ENCODE measurements at places on chromosomes 16 and 17.
A peak's percentile ranks its signal among the peaks of the same experiment; 100 is the strongest.

- no peak for DNase-seq
Observed at GRCh38 chr17:55134486-55135157, 130.1 kb upstream of the HLF start.

GRCh38 chr17:4086041-4086483 lies 56.8 kb downstream of the ZZEF1 start:
- no peak for DNase-seq

GRCh38 chr17:38619937-38620550 lies 14.3 kb upstream of the SRCIN1 start:
- peak; percentile 24 for DNase-seq

GRCh38 chr17:57514614-57515013 lies 230.5 kb downstream of the CCDC182 start:
- no peak for DNase-seq

- DNase-seq = no peak
Observed at GRCh38 chr16:56298116-56298515, 106.8 kb downstream of the GNAO1 start.

DNA sequence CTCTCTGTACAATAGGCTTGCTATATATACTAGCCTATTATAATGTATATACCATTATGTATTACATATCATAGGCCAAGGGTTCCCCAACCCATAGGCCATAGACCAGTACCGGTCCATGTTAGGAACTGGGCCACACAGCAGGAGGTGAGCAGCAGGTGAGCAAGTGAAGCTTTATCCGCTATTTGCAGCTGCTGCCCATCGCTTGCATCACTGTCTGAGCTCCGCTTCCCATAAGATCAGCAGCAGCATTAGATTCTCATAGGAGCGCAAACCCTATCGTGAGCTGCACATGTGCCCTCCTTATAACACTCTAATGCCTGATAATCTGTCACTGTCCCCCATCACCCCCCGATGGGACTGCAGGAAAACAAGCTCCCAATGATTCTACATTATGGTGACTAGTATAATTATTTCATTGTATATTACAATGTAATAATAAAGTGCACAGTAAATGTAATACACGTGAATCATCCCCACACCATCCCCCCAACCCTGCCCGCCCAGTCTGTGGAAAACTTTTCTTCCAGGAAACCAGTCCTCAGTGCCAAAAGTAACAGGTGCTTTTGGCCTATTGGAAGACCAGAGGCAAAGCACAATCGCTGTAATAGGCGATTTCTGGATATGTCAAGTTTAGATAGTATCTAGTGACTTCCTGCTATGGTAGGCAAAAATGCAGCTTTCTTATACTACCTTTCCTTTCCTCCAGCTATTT lies 84.1 kb downstream of the MYH11 start:
- DNase-seq = no peak

- DNase-seq = no peak
Observed at GRCh38 chr16:84155771-84156170, 10.7 kb downstream of the DNAAF1 start.

DNA sequence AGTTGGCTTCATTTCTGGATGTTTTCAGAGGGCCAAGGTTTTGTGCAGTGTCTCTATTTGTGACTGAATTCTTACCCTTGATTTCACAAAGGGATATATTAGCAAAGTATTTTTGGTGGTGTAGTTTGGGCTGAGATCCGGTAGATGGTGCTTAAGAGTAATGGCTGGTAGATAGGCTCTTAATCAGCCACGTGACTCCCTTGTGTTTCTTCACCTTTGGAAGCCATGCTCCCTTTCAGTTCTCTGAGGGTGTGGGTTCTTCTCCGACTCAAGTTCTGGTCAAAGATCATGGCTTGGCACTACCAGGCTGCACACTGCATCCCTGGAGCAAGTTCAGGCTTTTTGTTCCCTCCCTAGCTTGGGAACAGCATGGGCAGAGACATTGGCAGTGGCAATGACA lies 887.3 kb downstream of the CDH8 start:
- DNase-seq = no peak

- DNase-seq = no peak
Observed at GRCh38 chr17:72608436-72608835, 484.1 kb downstream of the SLC39A11 start.

- no peak for DNase-seq
Observed at GRCh38 chr17:19287651-19288050, 50.5 kb downstream of the EPN2 start.

GRCh38 chr16:51487880-51488279 lies 336.8 kb upstream of the SALL1 start:
- DNase-seq = no peak

DNA sequence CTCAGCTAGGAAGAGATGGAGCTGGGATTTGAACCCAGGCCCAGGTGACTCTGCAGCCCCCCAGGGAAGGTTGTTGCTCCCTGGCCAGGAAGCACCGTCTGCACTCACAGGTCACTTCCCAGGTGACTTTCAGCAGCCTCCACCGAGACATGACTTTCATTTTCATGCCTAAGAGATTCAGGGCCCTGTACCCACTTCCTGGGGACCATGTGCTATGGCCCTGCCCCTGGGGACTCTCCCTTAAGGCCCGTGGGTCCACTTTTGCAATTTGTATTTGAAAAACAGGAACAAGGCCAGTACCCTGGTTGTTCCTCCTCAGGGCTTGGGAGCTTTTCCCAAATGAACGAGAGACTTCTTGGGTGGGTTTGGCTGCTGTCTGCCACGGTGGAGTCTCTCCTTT lies 191.0 kb downstream of the IRF8 start:
- DNase-seq = no peak

DNA sequence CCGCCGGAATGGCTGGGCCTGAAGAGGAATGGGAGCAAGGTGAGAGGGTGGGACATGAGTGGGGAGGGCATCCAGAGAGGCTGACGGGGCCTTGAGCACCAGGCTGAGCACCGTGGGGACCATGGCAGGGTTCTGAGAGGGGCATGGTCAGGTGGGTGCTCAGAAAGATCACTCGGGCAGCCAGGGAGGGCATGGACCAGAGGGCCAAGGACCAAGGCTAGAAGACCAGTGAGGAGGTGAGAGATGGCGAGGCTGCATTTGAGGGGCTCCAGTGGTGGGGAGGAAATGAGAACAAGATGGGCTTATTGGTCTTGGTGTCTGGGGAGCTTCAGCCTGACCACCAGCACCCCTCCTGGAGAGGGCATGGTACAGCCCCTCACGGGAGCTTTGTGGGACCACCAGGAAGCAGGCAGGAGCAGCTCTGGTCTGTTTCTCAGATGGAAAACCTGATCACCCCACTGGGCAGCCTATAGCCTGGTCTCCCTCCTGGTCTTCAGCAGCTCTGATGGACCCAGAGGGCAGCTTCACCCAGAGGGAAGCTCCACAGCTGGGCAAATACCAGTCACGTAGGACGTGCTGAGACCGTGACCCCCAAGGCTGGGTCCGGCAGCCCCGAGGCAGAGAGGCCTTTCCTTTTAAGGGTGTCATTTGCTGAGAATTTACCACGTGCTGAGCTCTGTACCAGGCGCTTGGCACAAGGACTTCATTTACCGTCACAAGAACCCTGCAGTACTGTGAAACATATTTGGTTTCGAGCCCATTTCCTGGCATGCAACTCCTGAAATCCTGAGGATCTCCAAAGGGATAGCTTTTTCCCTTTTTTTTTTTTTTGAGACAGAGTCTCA lies 11.4 kb upstream of the NCBP3 start:
- DNase-seq = no peak

GRCh38 chr17:27888067-27888466 lies 5.1 kb downstream of the LYRM9 start:
- no peak for DNase-seq

DNA sequence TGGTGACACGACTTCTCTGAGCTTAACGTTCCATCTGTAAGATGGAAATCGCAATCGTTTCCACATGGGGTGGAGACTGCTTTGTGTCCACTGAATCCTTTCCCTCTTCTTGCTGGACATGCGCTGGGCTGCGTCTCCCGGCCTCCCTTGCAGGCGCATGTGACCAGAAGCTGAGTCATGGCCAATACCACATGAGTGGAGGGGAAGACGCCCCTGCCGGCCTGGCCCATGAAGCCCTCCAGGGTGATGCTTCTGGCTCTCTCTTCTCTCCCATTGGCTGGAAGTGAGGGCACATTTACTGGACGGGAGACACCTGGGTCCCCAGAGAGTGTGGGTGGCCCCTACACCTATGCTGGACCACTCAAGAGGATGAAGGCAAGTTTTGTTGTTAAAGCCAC lies 71.1 kb downstream of the DYNLRB2 start:
- DNase-seq = no peak

DNA sequence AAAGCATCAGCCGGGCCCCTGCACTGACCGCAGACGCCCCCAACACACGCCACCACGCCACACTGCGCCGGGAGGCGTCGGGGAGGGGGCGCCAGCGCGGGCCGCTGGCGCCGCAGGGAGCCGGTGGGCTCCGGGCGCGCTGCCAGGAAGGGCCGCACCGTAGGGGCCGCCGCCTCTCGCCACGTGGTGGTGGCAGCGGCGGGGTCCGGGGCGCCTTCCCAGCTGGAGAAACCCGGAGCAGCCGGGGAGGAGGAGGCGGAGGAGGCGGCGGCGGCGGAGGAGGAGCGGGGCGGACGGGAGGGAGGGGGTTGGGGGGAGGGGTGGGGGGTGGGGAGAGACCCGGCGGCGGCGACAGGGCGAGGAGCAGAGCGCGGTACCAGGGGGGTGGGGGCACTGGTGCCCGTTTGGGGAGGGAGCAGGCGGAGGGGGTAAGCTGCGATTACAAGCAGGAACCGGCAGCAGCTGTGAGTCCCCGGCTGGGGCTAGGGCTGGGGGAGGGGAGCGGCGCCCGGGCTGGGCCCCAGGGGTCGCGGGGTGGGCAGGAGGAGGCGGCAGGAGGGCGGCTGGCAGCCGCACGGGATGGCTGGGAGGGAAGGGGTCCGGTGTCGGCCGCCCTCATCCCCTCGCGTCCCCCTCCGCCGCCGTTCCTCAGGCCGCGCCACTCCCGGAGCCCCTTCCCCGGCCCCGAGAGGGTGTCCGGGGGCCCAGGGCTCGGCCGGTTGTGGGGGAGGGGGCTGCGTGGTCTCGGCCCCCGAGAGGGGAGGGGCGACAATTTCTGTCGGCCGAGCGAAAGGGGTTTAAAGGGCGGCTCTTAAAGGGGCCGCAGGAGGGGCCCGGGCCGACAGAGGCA lies at the start of gene TBKBP1:
TBKBP1 (plus strand) TSS at position 431 of the 850 bp plus-strand sequence. CDS start 1,952 bp downstream, outside the sequence.
- peak; percentile 85 for DNase-seq
